NCI-H2171 treated with DMSO at 0.1 percent for 48 hours (cell line): ENCODE measurements at places on chromosomes 2 and 18.

- DNase-seq = peak; percentile 79
Observed at GRCh38 chr2:158967731-158968395, 577 bp upstream of the TANC1 start.

- no peak for DNase-seq
Observed at GRCh38 chr2:223914324-223914723, 30.8 kb downstream of the WDFY1 start.

DNA sequence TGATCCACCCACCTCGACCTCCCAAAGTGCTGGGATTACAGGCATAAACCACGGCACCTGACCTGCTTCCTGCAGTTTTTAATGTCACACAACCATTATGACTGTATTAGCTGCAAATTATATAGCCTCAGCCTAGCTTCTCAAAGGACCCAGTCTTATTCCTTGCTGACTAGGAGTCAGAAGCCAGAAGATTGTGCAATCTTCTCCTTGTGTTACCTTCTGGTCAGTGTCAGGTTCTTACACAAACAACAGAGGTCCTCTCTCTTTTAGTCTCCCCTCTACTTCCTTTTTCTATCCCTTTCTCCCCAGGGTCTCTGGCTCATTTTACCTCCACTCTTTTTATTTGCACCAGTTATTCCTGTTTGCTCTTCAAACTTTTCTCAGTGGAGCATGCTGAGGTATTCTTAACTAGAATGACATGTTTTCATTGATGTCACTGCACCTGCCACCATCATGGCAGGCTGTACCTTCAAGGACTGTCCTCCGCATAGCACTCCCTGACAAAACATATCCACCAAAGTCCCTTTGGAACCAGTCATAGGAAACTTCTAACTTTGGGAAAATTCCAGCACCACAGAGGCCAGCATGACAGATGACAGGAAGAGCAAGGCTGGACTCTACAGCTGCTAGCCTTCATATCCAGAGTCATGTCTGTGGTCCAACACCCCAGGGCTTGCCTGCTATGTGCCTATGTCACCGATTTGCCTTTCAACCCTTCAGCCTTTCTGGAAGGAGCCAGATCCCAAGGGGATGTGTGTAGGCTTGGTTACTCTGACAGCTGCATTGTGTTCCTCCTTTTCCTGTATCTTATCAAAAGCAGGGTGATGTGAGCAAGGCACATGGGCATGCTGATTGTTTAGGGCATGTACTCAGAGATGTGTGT, 45.2 kb upstream of the EPC2 start:
- peak; percentile 9 for DNase-seq

- no peak for DNase-seq
Observed at GRCh38 chr2:29950481-29950880, 29.1 kb upstream of the ALK start.

- DNase-seq = peak; percentile 60
Observed at GRCh38 chr2:28325173-28325566, 67.5 kb upstream of the FOSL2 start.

DNA sequence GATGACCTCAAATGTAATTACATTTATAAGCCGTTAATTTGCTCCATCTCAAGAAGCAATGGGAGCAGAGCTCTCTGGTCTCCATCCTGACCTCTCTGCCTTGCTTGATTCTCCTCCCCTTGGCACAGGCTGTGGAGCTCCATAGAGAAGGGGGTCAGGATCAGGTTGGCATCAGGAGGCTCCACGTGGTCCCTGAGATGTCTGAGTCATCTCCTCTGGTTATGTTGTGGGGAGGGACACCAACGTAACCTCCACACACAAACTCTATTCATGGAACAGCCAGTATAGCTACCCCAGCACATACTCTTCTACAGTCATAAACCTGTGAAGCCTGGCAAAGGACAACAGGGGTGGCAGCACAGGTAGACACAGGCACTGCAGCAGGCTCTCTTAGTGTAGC, 29.0 kb downstream of the TRABD2A start:
- DNase-seq = no peak

DNA sequence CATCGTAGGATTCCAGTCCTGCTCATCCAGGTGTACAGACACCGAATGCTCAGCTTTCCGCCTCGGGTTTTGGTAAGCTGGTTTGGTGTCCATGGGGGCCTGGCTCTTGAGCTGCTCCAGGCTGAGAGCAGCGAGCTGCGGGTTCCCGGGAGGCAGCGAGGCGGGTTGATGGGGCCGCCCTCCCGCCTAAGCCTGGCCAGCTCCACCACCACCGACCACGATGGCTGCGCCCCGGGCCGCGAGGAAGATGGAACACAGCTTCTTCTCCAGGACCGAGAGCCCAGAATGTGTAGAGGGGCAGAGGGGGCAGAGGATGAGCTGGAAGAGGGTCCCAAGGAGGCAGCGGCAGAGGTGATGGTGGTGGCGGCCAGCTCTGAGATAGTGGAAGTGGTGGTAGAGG, 64.1 kb downstream of the AKAIN1 start:
- DNase-seq = no peak

DNA sequence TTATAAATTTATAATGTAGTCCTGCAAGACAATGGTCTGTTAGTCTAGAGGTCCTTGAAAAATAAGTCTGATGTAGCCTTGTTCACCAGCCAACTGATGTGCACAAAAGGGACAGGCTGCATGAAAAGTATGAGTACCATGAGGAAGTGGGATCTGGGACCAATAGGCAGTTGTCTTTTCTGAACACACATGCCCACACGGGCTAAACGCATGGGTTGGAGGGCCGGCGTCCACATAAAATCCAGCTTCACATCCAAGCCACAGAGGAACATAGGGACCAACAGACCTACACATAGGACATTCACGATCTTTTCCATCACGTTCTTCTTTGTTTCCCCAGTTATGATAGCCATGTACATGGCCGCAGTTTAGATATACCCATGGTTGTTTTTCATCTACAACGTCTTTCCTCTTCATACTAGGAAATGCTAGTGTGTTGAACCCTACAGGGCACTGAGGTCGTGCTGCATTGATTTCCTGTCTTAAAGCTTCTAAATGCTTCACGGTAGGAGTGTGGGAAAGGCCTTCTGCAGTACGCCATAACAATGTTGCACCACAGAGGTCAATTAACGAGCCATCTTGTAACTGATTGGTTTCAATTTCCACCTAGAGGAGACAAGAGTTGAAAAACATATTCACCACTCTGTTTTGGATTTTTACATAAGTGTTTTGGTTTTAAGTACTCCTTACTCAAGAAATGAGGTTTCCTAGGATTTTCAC, 49.4 kb downstream of the PELI1 start:
- DNase-seq = no peak

GRCh38 chr2:231642631-231643494, 50.2 kb downstream of the TEX44 start:
- peak; percentile 3 for DNase-seq

DNA sequence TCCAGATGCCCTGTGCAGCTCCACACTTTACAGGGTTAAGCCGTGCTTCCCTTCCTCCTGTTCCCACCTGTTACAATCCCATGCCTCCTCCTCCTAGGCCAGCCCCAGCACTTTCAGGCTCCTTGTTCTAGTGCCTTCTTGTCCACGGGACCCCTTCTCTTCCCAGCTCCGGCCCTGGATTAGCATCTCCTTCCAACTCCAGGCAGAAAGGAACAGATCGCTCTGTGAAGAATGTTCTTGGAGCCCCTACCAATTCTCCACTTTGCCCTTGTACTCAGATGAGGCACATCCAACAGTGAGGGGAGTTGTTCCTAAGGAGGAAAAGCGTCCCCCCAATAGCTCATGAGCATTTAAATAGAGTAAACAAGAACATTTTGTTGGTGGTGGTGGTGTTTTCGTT, 72.7 kb downstream of the CABLES1 start:
- no peak for DNase-seq
